ENCODE measurements at places on chromosomes 6 and 20.

GRCh38 chr6:120278689-120279396 lies 929.3 kb upstream of the MAN1A1 start:
- DNase-seq, result no peak

GRCh38 chr6:31162463-31163165 lies 4.2 kb downstream of the TCF19 start:
- DNase-seq, result no peak

DNA sequence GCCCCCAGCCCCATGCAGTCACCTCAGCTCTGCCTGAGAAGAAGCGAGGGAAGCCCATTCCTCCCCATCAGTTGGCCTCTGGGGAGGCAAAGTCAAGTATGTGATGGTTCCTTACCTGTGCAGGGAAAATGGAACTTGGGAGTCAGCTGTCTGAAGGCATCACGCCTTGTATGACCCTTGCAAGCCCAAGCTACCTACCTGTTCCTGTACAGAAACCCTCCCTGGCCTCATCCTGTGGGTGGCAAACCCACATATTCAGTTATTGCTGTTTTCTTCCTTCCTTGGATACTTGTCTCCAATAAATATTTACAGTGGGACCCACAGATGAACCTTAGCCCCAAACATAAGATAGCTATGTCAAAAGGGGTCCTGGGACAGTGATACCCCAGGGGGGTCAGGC lies 92.2 kb upstream of the MLN start:
- DNase-seq, result no peak

DNA sequence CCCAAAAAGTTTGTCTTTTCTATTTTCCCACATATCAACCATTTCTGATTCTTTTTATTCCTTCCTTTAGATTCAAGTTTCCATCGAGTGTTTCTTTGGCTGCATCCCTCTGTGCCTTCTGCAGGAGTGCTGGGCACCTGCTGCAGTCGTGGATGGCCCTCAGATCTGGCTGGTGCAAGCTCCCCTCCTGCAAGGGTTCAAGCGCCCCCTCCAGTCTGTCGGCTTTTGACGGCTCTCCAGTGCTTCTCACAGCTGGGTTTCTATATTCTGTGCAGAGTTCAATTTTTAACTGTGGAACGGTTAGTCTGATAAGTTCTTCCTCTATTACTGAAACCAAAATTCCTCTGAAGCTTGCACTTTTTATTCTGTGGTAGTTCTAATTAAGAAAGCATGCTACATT lies 132.1 kb downstream of the HUS1B start:
- no peak for DNase-seq

GRCh38 chr6:56940977-56941376 lies 13.9 kb upstream of the BEND6 start:
- no peak for DNase-seq

GRCh38 chr6:72219536-72219935 lies 333.2 kb downstream of the RIMS1 start:
- no peak for DNase-seq

- no peak for DNase-seq
Measured at GRCh38 chr20:4559906-4560305, 161.8 kb upstream of the PRND start.

GRCh38 chr6:11785774-11786579 lies 7.4 kb upstream of the ADTRP start:
- peak; percentile 47 for DNase-seq

DNA sequence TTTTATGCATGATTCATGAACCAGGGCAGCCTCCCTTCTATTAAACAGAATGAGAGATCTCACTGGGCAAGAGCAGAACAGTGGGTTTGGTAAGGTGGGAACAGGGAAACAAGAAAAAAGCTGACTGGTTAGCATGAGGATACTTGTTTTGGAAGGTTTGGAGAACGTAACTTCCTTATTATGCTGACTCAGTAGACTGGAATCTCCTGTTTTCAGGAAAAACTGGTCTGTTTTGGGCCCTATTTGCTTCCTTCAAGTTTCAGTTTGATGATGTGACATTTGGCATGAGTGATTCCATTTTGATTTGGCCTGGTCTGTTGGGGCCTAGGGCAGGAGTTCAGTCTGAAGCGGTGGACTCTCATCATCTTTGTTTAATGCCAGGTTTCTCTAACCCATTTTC lies 172.0 kb downstream of the MYLK4 start:
- no peak for DNase-seq

GRCh38 chr20:62716198-62716940 lies 7.7 kb downstream of the NTSR1 start:
- no peak for DNase-seq

DNA sequence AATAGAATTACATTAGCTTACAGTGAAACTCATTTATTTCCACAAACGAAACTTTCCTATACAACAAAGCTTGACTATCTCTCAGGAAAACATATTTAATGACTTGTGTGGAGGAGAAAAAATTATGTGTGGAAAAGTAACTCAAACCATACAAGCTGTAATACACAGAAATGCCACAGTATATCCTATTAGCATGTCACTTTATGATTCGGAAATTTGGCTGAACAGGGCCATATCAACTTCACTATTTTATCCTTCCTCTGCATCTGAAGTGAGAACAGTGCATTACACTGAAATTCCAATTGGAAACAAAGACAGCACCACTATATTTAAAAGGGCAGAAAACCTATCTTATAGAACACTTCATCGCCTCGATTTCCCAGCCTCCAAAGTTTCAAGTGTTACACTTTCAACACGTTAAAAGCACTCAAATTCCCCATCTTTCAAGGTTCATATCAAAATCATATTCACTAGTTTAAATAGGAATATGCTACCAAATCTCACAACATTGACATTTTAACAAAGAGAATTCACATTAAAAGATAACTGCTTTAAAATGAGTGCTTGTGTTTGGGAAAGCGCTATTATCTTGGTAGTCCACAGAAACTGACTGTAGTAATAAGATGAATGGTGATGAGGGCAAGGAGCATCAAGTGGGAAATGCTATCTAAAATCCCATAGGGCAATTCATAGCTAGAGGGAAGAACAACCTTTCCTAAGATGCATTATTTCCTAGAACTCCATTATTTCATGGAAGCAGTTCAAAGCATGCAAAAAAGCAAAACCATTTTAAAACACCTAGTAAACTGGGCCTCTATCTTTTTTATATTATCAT lies 1.8 kb downstream of the REV3L start:
- DNase-seq, result peak; percentile 60

DNA sequence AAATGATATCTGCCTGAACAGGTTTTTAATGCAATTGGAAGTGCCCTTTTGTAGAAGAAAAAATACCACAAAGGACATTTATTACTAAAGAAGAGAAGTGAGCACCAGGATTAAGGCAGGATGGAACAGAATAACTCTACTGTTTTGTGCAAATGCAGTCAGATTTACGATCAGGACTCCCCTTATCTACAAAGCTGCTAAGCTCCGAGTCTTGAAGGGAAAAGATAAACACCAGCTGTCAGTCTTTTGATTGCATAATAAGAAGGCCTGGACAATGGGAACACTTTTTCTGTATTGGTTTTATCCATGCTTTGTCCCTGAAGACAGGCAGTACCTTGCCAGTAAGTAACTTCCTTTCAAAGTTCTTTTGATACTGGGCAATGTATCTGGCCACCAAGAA lies 797.9 kb upstream of the SLC35B3 start:
- no peak for DNase-seq

GRCh38 chr20:9912858-9913434 lies 74.1 kb upstream of the PAK5 start:
- DNase-seq, result peak; percentile 45

GRCh38 chr20:49399329-49399728 lies 83.1 kb downstream of the KCNB1 start:
- DNase-seq, result no peak

DNA sequence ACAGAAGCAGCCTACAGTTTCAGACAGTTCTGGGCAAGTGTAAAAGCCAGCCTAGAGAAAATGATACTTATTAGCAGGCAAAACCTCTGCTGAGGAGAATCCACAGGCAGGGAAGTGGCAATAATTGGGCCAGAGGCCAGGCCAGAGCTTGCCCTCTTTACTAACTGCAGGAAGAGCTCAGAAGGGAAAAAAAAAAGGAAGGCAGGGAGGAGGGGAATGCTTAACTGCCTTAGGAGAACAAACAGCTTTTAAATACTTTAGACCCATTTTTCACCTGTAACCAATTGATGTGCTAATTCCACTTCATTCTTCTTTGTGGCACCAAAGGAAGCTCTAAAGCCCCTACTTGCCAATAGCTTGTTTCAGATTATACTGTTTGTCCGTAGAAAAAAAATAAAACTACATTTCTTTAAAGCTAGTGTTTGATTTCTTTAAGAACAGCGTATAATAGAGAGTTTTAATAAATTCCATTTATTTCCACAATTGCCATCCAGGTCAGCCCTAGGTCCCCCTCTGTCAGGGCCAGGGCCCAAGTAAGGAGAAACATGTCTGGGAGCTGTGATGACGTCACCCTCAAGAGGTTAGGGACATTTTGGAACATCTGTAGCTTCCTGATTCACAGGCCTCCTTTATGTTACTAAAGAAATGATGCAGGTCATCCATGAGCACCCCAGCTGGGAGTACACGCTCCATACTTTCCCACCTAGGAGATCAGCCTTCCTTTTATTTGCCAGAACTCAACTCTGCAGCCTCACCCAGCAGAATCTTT lies 384.3 kb downstream of the CDC5L start:
- DNase-seq, result peak; percentile 74

DNA sequence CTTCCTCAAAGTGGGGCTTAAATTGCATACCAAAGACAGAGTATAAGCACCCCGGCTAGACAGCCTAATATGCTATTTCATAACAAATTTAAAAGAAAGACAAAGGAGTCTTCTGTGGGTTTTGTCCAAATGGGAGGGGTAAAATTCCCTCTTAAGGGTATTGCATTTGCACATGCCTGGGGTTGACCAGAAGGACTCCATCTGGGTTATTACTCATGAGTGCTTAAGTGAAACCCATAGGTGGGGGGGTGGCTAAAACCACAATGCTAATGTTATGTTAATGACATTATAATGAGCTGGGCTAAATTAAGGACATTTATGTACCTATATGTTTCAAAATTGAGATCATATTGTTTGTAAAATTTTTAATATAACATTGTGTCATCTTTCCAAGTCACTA lies 15.0 kb downstream of the IMPG1 start:
- DNase-seq, result no peak

DNA sequence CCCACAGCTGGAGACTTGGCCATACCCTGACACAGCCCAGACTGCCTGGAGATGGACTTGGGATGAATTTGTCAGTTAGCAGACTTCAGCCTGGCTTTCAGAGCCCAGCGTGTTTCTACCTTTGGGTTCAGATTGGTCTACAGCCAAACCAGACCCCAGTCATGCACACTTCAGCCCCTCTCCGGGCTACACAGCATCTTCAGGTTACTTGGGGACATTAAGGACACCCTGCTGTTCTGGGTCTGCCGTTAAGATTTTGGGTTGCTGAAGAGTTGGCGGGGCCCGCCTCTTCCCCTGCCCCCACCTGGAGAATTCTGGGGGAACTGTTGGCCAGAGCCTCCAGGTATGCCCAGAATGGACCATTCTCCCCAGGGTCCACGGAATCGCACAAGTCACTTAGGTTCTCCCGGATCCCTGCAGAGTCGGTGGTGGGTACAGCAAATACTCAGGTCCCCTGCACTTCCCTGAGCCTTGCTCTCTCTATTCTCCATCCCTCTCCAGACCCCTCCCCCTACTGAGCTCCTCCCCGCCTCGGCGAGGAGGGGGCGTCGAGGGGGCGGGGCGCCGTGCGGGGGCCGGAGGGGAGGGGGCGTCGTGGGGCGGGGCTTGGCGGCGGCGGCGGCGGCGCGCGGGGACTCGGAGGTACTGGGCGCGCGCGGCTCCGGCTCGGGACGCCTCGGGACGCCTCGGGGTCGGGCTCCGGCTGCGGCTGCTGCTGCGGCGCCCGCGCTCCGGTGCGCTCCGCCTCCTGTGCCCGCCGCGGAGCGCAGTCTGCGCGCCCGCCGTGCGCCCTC lies at the start of gene PTK7:
Gene PTK7 (plus strand): TSS at position 645 of the 794 bp plus-strand sequence. CDS start 175 bp downstream, outside the sequence.
- DNase-seq, result peak; percentile 73

- no peak for DNase-seq
Measured at GRCh38 chr6:136887953-136888352, 34.1 kb upstream of the SLC35D3 start.

- no peak for DNase-seq
Measured at GRCh38 chr6:36793296-36793912, 45.8 kb downstream of the CPNE5 start.

- DNase-seq, result no peak
Measured at GRCh38 chr6:134422426-134423231, 104.7 kb upstream of the SGK1 start.

DNA sequence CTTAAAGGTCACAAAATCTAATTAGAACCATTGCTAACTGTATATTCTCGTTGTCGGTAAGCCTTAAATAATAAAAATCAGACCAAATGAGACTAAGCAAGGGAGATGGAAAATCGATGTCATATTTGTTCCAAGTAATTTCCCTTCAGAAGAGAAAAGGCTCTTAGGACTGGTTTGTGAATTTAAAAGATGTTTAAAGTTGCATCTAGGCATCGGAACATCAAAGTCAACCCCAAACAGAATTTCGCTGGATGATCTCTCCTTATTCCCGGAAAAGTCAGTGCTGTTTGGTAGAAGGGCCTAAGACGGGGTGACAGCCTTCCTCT lies 63.8 kb downstream of the NPEPL1 start:
- no peak for DNase-seq

DNA sequence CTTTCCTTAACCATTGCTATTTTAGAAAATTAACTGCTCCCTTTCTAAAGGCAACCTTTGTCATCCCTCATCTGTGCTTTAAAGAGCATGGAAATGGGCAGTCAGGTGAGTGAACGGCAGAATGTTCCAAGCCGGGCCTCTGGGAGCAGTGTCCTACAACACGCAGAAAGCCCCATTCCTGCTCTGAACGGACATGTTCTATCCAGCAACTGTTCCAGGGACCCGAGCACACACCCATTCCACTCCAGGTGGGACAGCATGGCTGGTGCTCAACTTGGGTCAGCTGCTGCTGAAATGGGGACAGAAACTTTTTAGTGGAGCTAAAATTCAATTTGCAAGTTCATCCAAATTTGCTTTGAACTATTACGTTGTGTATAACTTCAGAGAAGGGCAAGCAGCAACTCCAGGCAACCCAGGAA lies 26.7 kb downstream of the DIDO1 start:
- DNase-seq, result no peak

GRCh38 chr6:51467231-51467952 lies 620.0 kb downstream of the PKHD1 start:
- peak; percentile 74 for DNase-seq

GRCh38 chr6:44237813-44238433 lies 9.0 kb upstream of the HSP90AB1 start:
- peak; percentile 61 for DNase-seq

Data from NCI-H1105 treated with DMSO at 0.1 percent for 48 hours (cell line).